ENCODE measurements at places on chromosomes 5 and 9.

DNA sequence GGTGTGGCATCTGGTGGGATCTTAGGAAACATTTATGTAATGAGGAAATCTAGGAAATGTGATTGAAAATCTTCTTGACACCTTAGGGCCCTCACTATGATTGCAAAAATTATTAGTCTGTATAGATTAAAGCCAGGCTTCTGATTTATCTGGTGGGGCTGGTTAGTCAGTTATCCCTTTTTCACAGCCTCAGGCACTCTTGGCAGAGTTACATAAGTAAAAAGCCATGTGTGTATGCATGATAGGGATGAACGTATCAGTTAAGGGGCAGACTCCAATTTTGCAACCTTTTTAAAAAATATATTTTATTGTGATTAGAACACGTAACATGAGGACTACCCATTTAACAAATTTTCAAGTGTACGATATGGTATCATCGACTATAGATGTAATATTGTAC lies 30.6 kb upstream of the RAB14 start:
- no peak for DNase-seq

GRCh38 chr5:17132444-17133083 lies 84.9 kb upstream of the BASP1 start:
- no peak for DNase-seq

DNA sequence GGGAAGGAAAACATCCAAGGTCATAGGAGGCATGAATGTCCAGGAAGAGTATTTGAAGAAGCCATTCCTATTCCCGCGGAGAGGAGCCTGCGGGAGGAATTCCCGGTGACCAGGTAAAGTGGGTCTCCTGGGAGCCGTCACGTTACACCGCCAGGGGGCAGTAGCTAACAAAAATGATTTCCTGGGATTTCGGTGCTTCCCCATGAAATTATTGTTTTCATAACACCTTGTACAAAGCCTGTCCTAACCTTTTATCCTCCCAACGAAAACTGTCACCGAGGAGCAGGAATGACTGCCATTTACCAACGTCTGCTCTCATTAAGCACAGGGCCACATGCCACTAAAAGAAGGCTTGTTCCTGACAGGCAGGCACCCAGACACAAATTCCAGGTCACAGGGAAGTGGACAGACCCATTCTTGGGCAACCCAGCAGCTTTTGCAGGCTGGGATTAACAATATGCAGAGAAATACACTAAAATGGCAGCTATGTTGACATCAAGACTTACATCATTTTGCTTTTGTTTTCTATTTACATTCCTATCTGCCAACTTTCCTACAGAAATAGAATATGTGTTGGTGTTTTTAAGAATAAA lies 41.2 kb upstream of the CTSL start:
- no peak for DNase-seq

DNA sequence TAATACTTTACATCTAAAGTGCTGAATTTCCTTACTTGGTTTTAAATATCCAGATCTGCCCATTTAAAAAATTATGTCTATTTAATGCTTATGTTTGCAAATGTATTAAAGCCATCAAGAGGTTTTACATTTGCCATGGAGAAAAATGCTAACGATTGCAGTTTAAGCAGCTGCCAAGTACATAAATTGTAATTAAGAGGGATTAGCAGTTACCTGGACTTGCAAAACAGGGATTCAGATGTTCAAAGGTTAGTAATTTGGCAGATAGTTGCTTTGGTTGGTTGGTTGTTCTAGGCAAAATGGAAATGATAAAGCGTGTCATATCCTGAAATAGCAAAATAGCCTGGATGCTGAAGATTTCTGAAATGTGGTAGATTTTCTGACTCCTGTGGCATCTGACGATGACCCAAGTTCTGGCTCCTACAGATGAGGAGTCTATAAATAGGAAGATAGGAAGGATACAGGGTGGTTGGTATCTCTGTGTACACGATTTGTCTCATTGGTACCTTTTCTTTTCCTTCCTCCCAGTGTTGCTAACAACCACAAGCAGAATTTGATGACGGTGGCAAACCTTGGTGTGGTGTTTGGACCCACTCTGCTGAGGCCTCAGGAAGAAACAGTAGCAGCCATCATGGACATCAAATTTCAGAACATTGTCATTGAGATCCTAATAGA lies 282.9 kb downstream of the NR3C1 start:
- DNase-seq = no peak

GRCh38 chr5:93219641-93220145 lies 361.3 kb downstream of the NR2F1-AS1 start:
- no peak for DNase-seq

DNA sequence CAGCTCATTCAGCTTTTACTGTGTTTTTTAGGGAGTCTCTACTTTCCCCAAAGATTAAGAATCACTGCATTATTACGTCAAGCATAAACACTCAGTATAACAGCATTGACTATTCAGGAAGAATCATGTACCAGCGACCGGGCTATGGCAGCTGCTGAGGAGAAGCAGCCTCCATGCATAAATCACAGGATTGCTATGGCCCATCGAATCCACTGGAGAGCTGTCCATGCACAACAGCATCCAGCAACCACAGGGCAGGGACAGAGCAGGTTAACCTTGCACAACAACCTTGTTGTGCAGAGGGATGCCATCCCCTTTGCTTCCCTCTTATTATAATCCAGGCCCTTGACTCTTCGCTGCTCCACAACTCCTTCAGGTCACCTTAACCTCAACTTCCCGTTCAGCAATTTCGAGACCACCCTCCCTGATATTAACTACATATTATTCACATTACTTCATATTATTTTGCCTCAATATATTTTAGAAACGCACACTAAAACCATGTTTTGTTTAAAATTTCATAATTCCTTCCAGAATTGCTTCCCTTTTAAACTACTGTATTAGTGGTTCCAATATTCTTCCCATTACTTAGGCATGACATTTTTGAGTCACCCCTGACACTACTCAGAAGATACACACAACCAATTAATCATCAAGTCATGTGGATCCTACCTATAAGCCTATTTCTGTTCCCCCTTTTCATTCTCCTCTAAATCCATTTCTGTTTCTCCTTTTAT lies 991 bp downstream of the IARS1 start:
- DNase-seq = no peak

GRCh38 chr9:76451234-76451633 lies 7.7 kb upstream of the GCNT1 start:
- DNase-seq = no peak

GRCh38 chr5:5200133-5200532 lies 60.0 kb downstream of the ADAMTS16 start:
- no peak for DNase-seq

GRCh38 chr9:105236261-105236660 lies 8.2 kb upstream of the SLC44A1 start:
- DNase-seq = no peak

- DNase-seq = no peak
Observed at GRCh38 chr5:73892806-73893205, 266.8 kb downstream of the ARHGEF28 start.

DNA sequence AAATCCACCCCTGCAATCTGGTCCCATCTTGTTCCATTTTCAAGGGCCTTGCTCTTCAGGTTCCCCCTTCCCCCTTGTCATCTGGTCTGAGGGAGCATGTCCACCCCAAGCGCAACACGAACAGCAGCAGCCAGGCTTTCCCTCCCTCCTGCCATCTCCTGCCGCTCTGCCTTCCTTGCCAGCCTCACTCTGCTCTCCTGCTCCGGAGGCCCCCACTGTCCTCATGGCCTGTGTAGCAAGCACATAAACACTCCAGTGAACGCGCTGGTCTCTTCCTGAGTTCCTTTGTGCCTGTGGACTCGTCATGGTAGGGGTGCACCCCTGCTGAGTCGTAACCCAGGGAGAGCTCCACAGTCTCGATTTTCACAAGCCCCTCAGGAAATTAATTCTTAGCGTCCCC lies 29.9 kb downstream of the TENT4A start:
- no peak for DNase-seq

GRCh38 chr5:55303238-55303690 lies 4.2 kb downstream of the DHX29 start:
- DNase-seq = no peak

- DNase-seq = no peak
Observed at GRCh38 chr9:131405428-131405827, 11.5 kb downstream of the PRRC2B start.

DNA sequence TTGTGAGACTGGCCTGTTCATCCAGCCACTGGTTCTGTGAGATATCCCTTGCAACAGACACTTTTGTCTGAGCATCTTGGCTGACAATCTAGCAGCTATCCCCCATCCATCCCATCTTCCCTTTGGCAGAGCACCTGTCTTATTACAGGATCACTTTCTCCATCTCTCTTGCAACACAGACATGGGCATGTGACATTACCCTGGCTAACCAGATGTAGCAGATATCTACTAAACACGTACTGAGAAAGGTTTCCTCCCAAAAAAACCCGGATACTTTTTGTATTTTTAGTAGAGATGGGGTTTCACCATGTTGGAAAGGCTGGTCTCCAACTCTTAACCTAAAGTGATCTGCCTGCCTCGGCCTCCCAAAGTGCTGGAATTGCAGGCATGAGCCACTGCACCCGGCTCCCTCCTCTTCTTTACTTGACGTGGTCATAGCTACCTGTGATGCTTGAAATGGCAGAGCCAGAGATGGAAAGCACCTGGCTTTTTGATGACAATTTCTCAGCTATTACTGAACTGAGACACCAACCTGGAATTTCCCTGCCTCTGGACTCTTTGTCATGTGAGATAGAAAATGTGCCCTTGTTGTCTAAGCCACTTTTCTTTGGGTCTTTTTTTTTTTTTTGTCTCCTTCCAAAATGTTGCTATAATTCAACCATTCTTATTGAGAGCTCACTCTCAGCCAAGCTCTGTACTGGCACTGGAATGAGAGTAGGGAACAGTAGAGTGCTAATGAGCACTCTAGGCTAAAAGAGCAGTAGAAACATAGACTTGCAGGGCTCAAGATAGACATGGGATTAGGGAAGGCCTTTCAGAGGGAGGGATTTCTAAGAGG lies 32.6 kb downstream of the FNBP1 start:
- no peak for DNase-seq

DNA sequence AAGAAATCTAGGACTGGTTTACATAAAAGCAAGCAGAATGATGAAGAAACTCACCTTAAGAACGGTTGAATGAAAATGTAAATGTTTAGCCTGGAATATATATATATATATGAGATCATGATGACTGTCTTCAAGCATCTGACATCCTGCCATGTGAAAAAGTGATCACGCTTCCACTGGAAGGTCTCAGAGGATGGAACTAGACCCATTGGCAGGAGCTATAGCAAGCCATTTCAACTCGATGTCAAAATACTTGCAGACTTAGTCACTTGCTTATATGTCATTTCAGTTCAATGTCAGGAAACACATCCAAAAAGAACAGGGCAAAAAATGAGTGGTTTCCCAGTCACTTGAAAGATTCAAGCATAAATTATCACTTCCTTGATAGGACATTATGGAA lies 22.2 kb upstream of the TMEM161B start:
- no peak for DNase-seq

GRCh38 chr5:153792305-153792704 lies 246.4 kb downstream of the FAM114A2 start:
- DNase-seq = no peak

DNA sequence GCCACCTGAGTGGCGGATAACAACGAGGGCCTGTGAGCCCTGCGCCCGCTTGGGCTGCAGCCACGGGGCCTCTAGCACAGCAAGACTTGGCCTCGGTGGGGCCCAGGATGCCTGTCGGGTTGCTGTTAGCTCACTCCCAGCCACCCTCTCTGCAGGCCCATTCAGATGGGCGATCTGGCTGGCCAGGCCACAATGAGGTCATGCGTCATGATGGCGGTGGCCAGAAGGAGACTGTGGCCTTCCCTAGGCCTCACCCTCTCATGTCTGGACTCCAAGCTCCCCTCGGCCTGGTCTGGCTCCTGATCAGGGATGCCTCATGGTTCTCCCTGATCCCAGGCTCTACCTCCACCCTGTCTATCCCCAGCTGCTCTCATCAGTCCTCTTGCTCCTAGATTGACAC lies 19.0 kb upstream of the TCOF1 start:
- DNase-seq = no peak

DNA sequence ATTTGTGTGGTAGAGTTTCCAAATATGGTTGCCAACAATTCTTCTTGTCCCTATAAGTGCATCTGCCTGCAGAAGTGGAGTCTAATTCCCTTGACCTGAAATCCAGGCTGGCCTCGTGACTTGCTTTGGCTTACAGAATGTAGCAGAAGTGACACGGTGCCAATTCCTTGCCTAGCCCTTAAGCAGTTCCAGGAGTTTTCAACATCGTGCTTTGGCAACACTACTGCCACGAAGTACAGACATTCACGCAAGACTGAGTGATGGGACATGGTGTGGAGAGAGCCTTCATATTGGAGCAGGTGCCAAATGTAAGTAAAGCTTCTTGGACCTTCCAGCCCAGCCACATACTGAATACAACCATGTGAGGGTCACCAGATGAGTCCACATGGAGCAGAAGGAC lies 92.9 kb upstream of the NEK6 start:
- no peak for DNase-seq

DNA sequence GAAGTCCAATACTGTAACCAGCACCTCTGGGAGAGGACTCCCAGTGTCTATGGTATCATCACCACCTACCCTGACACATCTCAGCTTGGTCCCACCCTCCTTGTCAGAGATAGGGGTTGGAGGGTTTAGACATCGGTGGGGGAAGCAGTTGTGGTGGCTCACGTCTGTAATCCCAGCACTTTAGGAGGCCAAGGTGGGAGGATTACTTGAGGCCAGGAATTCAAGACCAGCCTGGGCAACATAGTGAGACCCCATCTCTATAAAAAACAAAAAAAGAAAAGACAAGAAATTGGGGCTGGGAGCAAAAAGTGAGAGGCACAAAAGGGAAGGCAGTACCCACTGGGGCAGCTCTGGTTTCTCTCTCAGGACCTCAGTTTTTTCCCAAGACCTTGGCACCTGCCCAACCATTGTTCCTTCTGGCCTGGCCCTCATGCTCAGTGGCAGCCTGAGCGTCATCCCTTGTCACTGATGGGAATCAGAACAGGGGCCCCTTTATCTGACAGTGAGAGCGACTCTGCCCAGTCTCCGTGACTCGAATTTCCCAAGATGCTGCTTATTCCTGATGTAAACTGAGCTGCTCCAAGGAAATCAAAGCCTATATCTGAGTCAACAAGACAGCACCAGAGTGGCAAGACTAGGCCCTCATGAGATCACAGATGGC lies 80.5 kb upstream of the HSPA9 start:
- DNase-seq = no peak

- DNase-seq = no peak
Observed at GRCh38 chr5:147464211-147464610, 45.7 kb downstream of the DPYSL3 start.
